ENCODE measurements at places on chromosomes 1 and 21.

- DNase-seq, result no peak
Measured at GRCh38 chr21:45168522-45168921, 94.1 kb downstream of the ADARB1 start.

DNA sequence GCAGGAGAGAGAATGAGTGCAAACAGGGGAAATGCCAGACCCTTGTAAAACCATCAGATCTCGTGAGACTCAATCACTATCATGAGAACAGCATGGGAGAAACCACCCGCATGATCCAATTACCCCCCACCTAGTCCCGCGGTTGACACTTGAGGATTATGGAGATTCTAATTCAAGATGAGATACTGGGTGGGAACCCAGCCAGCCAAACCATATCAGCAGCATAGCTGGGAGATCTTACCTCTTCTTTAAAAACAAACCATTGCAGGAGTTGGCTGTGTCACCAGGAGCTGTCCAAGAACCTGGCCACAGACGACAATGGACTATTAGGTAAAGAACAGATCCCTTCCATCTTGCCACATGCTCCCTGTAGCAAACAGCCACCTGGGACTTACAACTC lies 422.7 kb downstream of the MATN1 start:
- DNase-seq, result no peak

DNA sequence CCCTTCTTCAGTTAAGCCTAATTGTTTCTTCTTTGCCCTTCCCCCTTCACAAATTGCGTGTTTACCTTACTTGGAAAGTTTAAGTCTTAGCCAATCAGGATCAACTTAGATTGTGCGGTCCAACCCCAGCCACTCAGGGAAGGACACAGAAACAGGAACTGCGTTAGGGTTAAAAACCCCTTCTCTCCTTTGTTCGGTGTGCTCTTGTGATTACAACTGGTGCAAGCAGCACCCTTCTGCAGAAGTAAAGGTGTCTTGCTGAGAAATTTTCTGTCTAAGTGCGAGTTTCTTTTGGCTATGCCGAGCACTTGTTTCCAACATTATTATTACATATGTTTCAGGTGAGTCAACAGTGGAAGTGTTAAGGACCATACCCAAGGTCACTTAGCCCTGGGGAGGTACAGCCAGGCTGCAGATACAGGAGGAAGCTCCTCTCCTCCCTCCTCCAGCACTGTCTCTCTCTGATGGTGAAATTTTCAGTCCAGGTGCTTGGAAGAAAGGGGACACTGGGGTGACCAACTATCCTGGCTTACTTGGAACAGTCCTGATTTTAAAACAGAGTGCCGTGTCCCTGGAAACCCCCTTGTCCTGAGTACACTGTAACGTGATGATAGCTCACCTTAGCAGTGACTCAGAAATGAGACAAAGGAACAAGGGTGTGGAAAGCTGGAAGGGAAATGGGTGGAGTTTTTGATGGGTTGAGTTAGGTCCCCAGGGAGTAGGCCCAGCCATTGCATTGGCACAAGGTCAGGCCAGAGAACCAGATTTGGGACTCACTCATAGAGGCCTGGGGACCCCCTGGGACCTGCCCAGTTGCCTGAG lies 68.7 kb upstream of the KLHDC7A start:
- DNase-seq, result no peak

DNA sequence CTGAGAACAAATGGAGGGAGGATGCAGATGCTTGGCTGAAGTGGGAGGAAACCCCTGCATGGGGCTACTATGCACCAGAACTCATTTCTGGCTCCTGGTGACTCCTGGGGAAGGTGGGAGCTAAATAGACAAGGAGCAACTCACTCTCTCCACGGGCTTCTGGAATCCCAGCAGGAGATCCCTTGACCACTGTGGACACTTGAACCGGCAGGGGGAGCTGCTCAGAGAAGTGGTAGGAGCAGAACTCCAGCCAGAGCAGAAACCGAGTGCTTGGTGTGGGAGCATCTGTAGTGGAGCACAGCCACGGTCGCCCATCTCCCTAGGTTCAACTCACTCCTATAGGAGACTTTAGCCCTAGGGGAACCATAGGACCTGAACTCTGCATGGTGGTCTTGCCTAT lies 205.6 kb upstream of the GJB5 start:
- DNase-seq, result no peak

GRCh38 chr1:8677782-8678181 lies 139.7 kb downstream of the RERE start:
- no peak for DNase-seq

DNA sequence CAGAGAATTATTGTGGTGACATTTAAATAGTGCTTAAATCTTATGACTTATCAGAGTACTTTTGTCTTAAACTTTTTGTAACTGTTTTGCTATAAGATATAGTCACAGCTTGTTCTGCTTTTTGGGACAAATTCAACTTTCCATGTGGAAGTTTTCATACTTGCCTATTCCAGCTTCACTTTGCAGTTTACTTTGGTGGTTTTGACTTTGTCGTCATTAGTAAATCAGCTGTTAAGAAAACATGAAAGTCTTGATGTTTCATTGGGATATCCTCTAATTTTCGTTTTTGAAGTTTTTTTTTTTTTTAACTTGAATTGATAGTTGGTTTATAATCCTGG lies 31.3 kb downstream of the SDCCAG8 start:
- no peak for DNase-seq

GRCh38 chr1:162677607-162678371 lies 45.5 kb downstream of the DDR2 start:
- DNase-seq, result no peak

DNA sequence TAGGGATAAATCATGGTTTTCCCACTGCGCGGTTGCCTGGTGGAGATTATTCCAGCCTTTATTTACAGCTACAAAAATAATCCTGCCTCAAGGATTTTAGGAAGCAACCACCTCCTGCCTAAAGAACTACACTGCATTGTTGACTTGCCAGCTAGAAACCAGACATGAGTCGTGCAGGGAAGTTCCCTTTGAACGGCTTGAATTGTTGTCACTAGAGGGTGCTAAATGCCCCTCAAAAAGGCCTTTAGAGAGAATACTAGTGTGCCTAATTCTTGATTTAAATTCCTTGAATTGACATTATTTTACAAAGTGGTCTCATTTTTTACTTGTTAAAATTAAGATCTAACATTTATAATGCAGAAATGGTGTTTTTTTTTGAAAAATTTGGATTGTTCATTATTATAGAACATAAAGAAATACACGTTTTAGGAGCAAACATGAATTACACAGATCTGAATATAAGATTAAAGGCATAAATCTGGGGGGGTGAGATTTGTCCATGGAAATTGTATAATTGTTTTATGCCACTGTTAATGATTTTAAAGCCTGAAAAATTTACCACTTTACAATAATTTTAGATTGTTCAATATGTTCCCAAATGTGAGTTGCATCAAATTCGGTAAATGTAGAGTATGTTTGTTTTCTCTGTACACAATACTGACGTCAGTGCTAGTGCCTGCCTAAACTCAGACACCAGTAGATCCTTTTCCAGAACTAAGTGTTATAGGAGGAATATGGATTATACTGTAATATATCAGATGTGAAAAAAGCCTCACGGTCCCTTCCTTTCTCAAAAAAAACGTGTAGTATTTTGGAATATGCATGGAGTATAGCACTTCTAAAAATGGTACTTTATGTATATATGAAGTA lies 7.6 kb upstream of the ERG start:
- DNase-seq, result peak; percentile 18

DNA sequence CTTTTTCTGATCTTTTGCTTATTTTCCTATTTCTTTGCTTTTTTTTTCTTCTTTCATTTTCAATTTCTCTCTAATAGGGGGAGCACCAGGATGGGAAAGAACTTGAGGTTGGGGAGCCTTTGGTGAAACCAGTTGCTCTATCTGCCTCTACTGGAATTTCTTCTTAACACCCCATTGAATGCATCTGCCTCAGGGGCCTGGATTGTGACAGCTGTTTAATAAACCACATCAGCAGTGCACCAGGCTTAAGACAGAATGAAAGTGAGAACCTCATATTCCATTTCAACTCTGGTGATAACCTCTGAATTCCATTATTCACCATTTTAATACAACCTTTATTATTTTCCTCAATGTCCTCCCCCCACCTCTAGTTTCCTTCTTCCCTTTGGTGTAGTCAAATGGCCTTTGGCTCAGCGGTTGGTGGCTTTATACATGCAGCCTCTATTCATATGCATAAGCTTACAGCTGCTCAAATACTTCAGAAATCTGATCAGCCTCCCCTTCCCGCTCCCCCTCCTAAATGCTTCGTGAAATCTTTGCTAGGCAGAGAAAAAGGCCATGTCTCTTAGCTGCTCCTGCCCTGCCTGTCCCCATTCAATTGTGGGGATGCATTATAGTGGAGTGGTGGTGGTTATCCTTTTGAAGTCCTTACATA lies 537.3 kb upstream of the PLXNA2 start:
- DNase-seq, result no peak

- no peak for DNase-seq
Measured at GRCh38 chr1:19307794-19308508, 4.0 kb downstream of the AKR7A2 start.

DNA sequence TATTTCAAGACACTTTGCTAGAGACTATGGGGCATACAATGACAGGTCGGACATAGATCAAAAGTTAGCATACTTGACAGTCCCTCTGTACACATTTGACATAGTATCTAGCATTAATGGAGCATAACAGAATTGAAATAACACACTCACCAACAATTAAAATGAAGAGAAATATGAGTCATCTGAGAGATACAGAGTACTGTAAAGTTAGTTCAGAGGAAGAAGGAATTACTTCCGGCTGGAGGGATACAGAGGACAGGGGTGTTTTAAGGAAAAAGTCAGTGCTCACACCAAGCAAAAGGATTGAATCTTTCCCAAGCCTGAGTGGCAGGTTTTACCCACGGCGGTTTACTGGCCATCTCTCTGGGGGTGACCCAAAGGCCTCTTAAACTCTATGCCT lies 2.4 kb downstream of the ZMYND12 start:
- no peak for DNase-seq

- no peak for DNase-seq
Measured at GRCh38 chr21:30337772-30338171, 278 bp upstream of the KRTAP27-1 start.

DNA sequence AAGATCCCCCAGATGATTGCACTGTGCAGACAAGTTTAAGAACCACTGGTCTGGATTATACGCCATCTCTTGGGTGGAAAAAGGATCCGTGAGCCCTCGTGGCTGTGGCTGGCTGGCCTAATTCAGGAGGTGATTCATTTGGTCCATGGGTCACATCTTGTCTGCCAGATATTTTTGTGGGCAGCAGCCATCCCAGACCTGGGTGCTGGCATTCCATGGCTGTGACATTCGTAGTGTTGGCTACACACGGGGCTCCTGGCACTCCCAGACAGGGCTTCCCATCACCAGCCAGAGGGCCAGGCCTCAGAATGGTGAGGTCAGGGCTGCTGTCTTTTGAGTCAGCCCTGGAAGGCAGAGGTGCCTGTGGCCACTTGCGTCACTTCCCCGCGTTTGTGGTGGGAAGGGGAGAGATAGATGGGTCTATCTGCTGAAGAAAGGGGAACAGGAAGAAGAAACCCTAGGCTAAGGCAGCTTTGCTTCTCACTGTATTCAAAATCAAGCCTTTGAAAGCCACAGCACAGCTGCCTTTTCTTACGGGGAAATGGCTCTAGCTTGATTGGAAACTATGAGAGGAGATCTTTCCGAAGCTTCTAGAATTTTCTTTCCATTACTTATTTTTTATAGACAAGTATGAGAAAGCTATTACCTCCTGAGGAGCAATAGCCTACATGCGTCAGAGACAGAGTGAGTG lies 32.4 kb downstream of the EIF2D start:
- peak; percentile 91 for DNase-seq

DNA sequence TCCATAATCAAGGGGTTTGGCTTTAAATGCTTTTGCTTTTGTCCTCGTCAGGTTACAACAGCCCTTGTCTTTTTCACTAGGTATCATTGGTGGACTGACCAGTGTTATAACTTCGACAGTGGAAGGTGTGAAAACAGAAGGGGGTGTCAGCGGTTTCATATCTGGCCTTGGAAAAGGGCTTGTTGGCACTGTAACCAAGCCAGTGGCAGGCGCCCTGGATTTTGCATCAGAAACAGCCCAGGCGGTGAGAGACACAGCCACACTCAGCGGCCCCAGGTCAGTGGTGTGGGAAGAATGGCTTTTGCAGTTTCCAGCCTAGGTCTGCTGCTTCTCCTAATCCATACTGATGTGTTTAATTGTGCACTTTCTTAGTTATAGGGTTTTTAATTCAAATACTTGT lies 157.9 kb downstream of the DHRS3 start:
- no peak for DNase-seq

DNA sequence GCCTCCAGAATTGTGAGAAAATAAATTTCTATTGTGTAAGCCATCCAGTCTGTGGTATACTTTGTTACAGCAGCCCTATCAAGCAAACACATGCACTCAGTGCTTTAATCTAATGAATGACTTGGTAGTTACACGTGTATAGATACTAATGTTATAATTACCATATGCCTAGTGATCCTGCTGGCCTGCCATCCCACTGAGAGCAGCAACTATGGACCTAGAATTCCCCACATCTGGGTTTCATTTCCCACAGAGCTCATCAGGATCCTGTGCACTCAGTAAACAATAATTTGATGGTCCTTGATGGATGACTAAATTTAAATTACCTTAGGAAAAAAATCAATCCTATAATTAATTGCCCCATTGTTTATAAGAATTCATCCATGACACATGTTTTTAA lies 86.5 kb upstream of the RGS1 start:
- DNase-seq, result no peak

- DNase-seq, result no peak
Measured at GRCh38 chr21:18477043-18477442, 73.5 kb upstream of the TMPRSS15 start.

DNA sequence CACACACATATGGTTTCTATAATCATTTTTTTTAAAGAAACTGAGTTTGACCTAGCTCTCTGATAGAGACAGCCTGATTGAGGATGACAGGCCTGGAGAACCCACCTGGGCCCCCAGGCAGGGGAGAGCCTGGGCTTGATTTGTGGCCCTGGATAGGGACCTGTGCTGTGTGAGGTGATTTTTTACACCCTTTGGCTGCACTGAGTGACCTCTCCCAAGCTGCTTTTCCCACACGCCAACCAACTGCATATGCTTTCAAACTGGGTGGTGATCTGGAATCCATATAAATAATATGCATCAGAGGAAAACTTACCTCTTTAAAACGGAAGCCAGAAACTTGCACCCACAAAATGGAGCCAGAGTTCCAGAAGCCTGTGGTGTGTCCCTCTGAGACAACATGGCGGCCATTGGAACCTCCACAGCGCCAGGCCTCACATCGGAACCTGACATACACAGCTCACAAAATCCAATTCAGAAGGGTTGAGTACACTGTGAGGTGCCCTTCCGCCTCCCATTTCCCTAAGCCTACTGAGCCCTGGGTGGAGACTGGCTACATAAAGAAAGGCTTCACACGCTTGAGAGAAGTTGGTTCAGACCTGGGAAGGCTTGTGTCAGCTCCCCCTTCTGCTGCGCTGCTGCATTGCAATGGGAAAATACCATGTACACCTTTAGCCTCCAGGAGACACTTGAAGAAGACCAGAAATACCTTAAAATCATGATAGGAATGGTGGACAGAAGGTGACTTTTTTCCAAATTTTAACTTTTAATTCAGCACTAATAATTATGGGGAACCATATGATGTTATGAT lies 160.7 kb downstream of the HHIPL2 start:
- no peak for DNase-seq

GRCh38 chr1:198047913-198048312 lies 108.9 kb upstream of the NEK7 start:
- peak; percentile 7 for DNase-seq

GRCh38 chr1:44677201-44677766 lies 2.8 kb downstream of the ARMH1 start:
- peak; percentile 41 for DNase-seq

GRCh38 chr21:25649146-25649545 lies 10.1 kb downstream of the JAM2 start:
- DNase-seq, result no peak

GRCh38 chr1:232915212-232915611 lies 35.2 kb upstream of the NTPCR start:
- no peak for DNase-seq

Measured in CD4-positive, alpha-beta T cell treated with Interleukin-10 for 1 hour (primary cell).